Stimulated activated CD4-positive, alpha-beta T cell treated with anti-CD3 and anti-CD28 coated beads, TNF-alpha, amount 100 ng/mL, for 1 hour (primary cell): ENCODE measurements at places on chromosomes 16 and 17.

DNA sequence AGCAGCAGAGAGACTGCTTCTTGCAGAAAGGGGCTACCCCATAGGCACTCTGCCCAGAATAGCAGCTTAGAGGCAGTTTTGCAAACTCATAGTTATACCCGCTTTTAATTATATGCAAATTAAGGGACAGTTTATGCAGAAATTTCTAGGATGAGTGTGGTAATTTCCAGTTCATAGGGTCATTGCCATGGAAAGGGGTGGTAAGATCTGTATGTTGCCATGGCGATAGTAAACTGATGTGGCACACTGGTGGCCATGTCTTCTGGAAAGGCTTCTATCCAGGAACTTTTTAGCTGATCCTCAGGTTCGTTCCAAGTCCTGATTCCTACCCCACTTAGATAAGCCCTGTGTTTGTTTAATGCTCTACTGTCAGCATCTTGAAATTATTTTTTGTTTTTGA, 6.2 kb downstream of the STXBP4 start:
- DNase-seq, result no peak

DNA sequence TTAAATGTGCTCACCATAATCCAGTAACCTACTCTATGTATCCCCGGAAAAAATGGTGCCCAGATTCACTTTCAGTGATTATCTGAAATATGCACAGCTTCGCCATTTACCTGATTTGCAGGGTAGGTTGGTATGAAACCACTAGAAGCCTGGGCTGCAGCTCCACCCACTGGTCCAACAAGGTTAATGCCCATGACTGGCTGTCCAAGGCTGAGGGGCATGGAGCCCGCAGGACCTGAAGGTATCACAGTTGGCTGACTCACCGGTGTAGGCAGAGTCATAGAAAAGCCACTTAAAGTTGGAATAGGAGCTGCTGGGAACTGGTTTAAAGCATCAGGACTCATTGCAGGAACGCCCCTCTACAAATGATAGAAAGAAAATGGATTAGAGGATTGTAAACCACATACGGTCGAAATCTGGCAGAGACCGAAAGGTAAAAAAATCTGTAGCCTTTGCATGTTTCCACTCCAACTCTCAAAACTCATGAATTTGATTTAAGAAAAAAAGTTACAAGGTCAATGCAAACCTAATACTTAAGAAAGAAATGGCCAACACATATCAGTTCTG, 38.6 kb downstream of the SYNRG start:
- DNase-seq, result no peak

- peak; percentile 73 for DNase-seq
These were observed at the start of gene ACAP1 for GRCh38 chr17:7336240-7337175. Gene ACAP1 (plus strand): TSS chr17:7336529. CDS start chr17:7336735, 206 bp downstream.

GRCh38 chr16:22264786-22265185, 32.4 kb upstream of the POLR3E start:
- no peak for DNase-seq
